T-helper 9 cell (primary cell): ENCODE measurements at places on chromosomes 7 and 10.

DNA sequence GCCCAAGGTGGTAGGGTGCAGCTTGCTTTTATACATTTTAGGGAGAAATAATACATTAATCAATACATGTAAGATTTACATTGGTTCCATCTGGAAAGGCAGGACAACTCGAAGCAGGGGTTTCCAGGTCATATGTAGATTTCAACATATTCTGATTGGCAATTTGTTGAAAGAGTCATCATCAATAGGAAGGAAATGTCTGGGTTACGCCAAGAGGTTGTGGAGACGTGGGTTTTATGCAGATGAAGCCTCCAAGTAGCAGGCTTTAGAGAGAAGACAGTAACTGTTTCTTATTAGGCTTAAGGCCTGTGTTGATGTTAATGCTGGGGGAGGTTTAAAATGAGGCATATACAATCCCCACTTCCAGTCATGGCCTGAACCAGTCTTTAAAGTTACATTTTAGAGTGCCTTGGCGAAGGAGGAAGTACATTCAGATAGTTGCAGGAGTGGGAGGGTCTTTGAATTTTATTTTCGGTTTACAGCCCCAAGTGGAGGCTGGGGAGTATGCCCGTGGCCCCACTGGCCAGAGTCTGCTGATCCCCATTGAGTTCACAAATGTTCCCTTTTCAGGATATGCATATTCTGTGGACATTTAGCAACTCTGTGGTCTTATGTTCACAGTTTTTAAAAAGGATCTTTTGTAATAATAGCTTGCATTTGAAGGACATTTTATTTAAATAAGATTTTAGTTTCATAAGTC, 166.0 kb upstream of the GDF10 start:
- DNase-seq, result no peak

DNA sequence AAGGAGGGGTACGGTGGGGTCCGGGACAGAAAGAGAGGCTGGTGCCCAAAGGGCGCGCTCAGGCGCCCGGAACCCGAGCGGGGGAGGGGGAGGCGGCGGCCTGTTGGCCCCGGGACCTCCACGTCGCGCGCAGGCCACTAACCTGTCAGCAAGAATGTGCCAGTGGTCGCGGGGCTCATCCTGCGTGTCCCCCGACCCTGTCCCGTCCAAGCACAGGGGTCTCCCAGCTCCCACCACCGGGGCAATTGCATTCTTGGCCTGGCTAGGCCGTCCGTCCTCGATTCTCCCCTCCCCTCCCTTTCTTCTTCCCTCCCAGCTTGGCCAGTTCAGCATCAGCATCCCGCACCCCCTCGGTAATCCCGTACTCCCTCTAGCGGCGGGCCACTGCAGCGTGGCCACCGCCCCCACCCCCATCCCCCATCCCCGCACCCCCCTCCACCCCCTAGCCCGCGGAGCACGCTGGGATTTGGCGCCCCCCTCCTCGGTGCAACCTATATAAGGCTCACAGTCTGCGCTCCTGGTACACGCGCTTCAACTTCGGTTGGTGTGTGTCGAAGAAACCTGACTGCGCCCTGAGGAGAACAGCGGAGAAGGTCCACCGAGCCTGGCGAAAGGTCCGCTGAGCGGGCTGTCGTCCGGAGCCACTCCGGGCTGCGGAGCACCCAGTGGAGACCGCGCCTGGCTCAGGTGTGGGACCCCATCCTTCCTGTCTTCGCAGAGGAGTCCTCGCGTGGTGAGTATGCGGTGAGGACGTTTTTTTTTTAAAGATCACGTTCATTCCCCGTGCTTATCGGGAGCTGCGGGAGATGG, at the start of gene SGCE:
SGCE (minus strand) TSS at position 286 of the 810 bp plus-strand sequence; CDS start at position 251, 35 bp downstream.
- DNase-seq, result peak; percentile 33

DNA sequence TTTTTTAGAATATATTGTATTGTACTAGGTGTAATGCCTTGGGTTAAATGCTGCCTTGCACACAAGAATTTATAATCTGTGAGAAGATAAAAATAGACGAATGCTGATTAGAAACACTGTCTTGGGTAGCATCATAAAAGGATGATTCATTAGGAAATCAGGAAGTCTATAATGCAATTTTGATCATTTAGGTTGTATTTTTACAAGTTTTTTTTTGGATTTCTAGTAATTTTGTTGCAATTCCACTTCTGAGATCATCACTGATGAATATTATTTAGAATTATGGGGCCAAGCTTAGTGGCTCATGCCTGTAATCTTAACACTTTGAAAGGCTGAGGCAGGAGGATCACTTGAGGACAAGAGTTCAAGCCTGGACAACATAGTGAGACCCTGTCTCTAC, 29.6 kb downstream of the WBP1L start:
- DNase-seq, result no peak

GRCh38 chr7:22417349-22417748, 60.4 kb upstream of the RAPGEF5 start:
- no peak for DNase-seq

DNA sequence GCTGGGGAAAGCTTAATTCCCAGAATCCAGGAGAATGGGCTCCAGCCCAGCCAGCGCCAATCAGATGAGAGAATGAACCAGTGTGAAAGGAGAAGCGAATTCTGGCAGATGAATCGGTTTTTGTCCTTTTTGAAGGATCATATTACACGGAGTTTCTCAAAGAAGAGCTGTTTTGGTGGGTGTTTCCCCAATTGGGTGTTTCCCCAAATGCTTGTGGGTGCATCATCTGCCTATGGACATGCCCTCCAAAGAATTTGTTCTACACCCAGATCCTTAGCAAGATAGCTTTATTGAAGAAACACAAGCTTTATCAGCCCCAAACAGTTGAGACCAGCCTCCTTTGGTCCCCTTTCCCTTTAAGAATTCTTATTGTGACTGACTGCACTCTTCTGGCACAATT, 186.5 kb upstream of the GPR26 start:
- no peak for DNase-seq

GRCh38 chr10:96082153-96082552, 38.8 kb downstream of the CCNJ start:
- DNase-seq, result no peak

DNA sequence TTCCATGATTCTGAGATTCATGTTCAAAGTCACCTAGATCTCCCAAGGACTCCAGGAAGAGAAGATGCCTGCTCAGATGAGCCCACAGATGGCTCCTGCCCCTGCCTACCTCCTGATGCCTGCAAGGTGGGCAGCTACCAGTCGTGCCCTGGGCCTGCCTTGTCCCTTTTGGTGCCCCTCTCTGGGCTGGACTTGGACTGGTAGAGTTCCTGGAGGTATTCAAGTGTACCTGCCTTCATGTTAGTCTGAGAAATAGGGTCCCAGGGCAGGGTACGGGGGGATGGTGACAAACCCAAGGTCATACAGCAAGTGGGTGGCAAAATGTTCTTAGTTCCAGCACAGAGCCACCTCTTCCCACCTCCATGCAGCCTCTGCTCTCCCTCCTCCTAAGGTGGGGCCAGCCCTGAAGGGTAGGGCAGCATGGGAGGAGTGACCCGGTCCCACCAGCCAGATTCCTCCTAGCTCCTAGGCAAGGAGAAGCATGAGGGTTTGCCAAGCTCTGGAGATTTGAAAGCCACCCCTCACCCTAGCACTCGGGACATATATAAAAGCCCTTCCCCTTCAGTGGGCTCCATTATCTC, 80.8 kb upstream of the UNC5B start:
- no peak for DNase-seq

DNA sequence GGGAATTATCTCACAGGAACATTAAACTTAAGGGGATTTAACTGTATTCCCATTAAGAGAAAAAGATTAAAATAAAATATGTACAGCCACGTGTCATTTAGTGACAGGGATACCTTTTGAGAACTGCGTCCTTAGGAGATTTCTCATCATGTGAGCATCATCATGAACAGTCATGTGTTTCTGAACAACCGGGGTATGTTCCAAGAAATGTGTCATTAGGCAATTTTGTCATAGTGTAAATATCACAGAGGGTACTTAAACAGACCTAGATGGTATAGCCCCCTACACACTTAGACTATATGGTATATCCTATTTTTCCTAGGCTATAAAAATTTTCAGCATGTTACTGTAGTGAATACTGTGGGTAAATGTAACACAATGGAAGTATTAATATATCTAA, 840.3 kb downstream of the CNTNAP2 start:
- no peak for DNase-seq

DNA sequence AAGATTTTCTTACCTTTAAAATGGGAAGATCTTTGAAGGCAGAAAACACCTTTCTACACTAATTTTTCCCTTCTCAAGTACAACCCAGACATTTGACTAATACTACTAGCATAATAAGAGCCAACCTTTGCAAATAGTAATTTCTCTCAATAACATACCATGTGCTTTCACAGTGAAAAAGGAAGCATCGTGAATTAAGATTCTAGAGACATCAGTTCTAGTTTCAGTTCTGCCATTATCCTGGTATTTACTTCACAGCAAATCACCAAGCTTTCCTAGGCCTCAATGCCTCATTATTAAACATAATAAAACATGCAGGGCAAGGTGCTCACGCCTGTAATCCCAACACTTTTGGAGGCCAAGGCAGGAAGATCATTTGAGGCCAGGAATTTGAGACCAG, 24.9 kb downstream of the GSAP start:
- no peak for DNase-seq
